Muscle of leg (tissue), 16 donors: ENCODE measurements at places on chromosomes 2 and 18.
A peak's percentile ranks its signal among the peaks of the same experiment; 100 is the strongest.

DNA sequence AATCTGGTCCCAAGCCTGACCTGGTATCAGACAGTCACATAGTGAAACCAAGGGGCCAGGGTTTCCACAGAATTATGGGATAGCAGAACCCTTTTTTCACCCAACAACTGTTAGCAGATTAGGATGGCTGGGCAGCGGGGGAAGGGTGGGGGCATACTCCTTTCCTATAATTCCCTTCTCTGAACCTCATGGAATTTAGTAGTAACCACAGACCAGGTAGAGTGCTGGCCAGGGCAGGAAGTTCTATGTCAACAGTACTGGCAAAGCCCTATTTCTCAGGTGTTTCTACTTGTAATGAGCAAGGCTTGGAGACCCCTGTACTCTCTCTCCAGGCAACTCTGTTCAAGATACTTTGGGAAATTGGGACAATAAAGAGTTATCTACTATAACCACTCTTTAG is 174.6 kb downstream of the THADA start:
- no peak for DNase-seq

DNA sequence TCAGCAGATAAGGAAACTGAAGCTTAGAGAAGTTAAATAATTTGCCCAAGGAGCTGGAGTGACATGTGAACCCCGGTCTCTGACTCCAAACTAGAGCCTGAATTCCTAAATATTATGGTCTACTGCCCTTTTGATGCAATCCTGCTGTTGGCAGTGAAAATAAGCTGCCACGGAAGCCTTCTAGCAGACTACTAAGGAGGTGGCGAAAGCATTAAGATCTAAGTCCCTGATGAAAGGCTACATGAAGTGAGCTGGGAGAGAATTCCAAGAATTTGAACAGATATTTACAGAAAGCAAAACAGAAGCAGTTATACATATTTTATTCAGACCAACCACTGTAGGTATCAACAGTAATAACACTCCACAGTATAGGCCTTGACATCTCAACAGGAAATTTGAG is 28.1 kb downstream of the TRMT61B start:
- no peak for DNase-seq

- DNase-seq, result no peak
These were observed 97.4 kb upstream of the LRATD1 start for GRCh38 chr2:14535156-14535555.

DNA sequence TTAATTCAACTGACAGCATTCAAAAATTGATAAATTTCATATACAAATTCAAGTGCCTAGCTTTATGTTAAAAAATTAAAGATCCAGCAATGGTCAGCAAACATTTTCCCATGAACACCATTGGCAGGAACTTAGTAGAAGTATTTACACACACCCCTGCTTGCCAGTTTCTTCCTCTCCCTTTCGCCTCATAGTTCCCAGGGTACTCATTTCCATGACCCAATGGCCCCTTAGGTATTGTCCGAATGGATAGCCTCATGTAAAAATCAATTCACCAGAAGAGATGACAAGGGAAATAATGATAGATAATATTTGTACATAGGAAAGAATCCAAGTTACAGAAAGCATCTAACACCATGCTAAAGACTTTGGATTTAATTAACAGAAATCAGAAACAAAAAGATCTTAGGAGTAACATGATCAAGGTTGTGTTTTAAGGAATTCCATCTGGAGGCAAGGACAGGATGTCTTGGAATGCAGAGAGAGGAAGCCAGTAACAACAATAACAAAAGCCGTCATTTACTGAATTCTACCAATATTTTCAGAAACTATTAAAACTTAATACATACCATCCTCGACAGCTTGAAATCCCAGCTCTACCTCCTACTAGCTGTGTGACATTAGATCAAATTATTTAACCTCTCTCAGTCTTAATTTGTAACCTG is 423.0 kb downstream of the IRS1 start:
- DNase-seq, result no peak

DNA sequence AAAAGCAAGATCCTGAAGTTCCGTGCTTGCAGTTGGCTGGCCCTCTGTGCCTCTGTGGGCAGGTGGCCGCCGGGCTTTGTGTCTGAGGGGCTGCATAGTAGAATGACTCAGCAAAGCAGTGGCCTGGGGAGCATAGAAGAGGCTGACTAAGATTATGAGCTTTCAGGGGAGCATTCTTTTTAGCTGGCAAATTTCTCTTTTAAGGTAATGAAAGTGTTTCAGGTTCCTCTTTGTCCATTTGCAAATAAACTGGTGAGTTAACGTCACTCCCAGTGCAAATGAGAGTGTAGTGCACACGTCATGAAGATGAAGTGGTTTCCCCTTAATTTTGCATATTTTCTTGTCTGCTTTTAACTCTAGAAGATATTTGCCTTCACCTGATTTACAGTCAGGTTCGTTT is 98.6 kb downstream of the BCL2L11 start:
- no peak for DNase-seq

GRCh38 chr18:42446195-42446594 is 491.2 kb downstream of the PIK3C3 start:
- DNase-seq, result no peak

GRCh38 chr2:235728800-235729556 is 235.1 kb downstream of the AGAP1 start:
- DNase-seq, result peak; percentile 67

- DNase-seq, result no peak
These were observed 85.7 kb downstream of the PXDN start for GRCh38 chr2:1658394-1659151.

DNA sequence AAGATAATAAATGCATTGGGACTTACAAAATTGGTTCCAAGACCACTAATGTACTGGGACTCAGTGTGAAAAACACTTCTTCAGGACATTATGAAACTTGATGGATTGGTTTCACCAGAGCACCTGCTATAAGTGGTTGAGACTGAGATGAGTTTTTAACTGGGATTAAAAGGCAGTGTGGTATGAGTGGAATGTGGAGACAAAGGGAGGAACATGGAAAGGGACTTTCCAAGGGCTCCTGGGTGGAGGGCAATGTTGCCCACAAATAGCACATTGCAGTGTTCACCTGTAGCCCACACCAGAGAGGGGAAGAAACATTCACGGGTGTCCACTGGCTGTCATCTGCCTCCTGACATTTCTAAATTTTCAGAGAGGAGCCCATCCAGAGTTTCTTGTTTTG is 253.3 kb upstream of the TANK start:
- no peak for DNase-seq

GRCh38 chr2:160264308-160264707 is 64.2 kb upstream of the ITGB6 start:
- DNase-seq, result no peak

DNA sequence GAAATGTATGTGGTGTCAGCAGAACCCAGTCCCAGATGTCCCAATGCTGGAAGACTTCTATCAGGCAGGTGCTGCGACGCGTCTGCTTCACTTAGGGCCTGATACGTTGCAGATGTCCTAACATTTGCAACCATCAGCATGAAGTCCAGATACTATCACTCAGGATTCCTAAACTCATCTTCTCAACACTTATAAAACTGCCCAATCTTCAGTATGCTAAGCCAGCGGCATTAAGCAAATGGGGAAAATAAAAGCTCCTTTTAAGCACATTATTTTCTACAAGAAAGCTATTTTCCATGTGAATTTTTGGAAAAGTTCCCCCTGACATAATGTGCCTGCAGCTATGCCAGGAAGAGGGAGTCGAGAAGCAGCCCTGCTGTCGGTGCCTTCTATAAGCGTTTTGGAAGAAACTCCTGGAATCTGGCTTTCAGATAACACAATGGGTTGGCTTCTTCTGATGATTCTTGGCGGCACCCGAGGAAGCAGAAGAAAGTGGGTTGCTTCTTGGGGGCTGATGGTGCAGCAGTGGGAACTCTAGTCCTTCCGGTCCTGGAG is 60.7 kb upstream of the ITGA6 start:
- DNase-seq, result peak; percentile 83

DNA sequence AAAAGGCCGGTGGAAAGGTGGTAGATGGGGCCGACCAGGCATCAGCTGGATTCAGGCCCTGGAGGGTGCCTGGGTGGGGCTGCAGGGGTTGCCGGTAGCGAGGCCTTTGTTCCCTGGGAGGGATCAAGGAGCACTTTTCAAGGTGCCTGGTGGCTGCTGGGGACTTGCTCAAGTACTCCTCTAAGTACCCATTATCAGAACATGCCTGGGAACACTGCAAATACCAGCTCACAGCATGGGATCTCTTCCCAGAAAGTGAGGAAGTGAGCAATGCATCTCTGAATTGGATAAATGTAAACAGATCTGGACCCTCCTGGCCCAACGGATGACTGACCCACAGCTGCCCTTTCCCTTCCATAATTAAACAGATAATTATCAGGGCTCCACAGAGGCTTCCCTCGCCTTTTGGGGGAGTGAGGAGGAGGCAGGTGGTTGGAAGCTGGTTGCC is 210.5 kb downstream of the SH3RF3 start:
- no peak for DNase-seq

GRCh38 chr2:182618672-182619079 is 97.4 kb upstream of the DNAJC10 start:
- no peak for DNase-seq

GRCh38 chr2:234818937-234819336 is 132.9 kb upstream of the SH3BP4 start:
- DNase-seq, result no peak

DNA sequence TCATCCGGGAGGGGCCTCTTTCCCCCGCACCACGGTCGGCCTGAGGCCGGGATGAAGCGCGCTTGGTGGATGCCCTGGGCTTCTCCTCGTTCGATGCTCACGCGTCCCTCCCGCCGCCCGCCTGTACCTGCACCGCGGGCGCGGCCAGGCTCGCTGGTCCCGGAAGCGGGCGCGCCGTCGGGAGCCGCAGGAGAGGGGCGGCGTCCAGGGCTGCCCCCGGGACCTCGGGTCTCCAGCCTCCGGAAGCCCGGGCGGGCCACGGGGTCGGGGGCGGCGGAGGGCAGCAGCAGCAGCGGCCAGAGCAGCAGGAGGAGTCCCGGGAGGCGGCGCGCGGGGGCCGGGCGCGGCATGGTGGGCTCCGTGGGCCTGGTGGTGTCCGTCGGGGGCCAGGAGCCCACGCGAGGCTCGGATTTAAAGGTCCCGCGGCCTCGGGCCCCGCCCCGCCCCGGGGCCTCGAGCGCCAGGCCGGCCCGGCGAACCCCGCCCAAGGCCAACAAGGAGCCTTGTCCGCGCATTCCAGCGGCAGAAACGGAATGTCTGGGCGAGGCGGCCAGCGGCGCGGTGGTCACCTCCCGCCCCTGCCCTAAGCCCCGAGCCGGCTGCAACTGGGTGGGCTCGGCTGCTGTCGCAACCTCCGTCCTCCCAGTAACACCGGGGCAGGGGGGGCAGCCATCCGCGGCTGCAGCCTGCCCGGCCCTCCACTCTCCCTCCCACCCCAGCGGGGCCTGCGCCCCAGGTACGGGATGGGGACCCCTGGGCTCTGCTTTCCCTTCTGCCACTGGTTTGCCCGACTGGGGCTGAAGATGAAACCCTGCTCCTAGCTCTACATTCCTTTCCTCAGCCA is at the start of gene MATN3:
Gene MATN3 (minus strand): TSS at position 387 of the 844 bp plus-strand sequence. CDS start 37 bp downstream, at position 350.
- DNase-seq, result peak; percentile 36

GRCh38 chr2:130963196-130963848 is 126.6 kb downstream of the ARHGEF4 start:
- DNase-seq, result no peak

- DNase-seq, result no peak
These were observed 5.8 kb downstream of the ARHGAP25 start for GRCh38 chr2:68740400-68740914.

GRCh38 chr2:33372940-33373553 is 103.4 kb upstream of the RASGRP3 start:
- peak; percentile 52 for DNase-seq

DNA sequence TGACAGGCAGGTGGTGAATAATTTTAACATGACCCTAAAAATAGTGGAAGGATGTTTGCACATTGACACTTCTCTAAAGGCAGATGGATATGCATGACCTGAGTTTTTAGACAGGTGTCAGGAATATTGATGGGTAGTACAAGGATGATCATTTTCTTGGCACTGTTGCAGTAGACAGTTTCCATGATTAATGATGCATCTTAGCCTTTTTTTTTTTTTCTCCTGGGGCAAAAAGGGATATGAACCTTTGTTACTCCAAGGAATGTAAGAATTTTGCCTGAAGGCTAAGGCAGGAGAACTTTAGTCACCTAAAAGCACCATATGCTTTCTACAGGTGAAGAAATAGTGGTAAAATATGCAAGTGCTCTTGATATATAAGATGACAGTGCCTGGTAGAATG is 136.3 kb upstream of the CAVIN2 start:
- no peak for DNase-seq

DNA sequence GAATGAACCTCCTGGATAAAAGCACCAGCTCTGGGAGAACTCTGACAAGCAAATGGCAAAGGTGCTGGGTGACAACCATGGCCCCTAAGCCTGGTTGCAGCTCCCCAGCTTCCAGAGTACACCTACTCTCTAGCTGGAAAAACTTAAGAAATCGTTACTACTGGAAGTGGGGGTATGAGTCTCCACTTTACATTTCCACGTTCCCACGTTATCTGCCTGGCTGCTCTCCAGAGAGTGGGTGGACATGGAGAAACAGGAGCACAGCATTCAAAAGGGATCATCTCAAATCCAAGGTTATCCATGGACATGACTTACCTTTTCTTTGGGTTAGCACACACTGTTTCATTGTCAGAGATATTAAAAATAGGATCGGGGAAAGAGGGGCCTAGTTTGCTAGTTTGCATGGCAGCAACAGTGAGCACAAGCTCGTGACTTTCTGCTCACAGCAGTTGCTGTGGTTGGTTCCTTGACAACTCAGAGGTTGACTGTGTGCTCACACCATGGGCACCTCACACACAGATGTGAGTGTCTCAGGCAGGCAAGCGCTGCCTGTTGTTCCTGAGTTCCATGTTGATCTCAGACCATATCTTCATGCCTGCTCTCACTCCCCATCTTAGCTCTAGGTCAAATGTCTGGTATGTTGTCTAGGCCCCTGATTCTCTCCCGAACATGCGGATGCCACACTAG is 32.5 kb downstream of the PTPN18 start:
- DNase-seq, result no peak

DNA sequence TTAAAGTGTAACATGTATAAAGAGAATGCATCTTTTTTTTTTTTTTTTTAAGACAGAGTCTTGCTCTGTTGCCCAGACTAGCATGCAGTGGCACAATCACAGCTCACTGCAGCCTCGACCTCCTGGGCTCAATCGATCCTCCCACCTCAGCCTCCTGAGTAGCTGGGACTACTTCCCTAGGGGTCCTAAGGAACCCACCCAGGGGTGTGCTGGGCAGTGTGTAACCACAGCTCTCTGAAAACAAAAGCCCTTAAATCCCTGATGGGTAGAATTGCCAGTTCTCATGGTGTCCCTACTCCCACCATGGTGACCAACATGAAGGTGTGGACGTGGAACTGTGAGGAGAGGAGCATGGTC is 105.6 kb upstream of the ST3GAL5 start:
- no peak for DNase-seq

DNA sequence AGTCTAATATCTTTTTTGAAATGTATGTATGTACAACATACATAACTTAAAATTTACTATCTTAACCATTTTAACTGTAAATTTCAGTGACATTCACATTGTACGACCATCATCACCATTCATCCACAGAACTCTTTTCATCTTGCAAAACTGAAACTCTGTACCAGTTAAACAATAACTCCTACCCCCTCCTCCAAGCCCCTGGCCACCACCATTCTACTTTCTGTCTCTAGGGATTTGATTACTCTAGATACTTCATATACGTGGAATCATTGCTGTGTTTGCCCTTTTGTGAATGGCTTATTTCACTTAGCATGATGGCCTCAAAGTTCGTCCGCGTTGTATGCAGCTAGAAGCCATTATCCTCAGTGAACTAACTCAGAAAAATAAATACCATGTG is 217.0 kb downstream of the METTL4 start:
- DNase-seq, result no peak

- DNase-seq, result peak; percentile 74
These were observed 542 bp upstream of the RNF103 start for GRCh38 chr2:86624267-86624547.
